ENCODE measurements at places on chromosomes 3 and 15.

DNA sequence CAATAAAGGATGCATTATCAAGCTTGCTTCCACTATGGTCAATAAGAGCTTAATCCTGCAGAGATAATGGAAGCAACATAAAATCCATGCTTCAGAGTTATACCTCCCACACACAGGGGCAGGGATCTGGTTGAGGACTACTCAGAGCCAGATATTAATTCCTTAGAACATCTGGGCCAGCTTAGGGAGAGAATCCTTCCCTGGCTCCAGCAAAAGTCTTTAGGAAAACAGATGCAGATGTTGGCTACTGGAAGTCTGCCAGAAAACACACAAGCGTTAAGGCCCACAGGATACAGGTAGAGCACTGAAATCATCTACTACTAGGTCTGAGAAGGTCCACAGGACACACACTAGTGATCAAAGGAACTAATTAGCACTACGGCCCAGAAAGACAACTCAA is 25.2 kb downstream of the TMEM202 start:
- DNase-seq = peak; percentile 11

DNA sequence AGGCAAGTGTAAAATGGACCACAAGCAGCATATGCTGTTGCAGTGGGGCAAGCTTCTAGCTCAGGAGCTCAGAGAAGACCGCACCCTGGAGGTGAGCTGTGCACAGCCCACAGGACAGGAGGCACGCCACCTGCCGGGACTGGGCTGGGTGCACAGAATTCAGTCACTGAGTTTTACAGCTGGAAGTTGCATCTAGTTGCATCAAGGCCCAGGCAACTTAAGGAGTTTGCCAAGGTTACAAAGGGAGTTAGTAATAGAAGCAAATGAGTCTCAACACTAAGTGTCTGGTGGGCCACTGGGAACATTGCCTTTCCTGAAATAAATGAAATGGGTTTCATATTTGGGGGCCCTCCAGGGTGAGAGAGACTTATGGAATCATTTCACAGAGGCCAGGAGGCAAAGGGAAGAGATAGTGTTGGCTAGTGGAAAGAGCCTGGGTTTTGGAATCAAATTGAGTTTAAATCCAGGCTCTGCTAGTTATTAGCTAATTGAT is 36.0 kb upstream of the TIMP4 start:
- DNase-seq = no peak

DNA sequence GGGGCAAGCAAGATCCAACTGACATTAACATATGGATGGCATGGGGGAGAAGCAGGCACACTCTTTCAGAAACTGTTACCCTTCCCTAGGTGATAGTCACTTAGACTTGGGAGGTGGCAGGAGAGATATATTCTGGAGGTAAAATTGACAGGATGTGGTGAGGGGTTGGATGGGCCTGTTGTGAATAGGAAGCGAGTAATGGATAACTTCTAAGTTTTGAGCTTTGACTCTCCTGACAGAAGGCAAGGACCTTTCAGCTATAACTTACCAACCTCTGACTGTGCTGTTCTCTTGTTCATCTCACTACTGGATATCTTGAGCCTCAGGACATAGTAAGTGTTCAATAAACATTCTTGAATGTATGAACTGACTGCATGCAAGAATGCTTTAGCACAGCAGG is 1.9 kb upstream of the PDIA5 start:
- no peak for DNase-seq

DNA sequence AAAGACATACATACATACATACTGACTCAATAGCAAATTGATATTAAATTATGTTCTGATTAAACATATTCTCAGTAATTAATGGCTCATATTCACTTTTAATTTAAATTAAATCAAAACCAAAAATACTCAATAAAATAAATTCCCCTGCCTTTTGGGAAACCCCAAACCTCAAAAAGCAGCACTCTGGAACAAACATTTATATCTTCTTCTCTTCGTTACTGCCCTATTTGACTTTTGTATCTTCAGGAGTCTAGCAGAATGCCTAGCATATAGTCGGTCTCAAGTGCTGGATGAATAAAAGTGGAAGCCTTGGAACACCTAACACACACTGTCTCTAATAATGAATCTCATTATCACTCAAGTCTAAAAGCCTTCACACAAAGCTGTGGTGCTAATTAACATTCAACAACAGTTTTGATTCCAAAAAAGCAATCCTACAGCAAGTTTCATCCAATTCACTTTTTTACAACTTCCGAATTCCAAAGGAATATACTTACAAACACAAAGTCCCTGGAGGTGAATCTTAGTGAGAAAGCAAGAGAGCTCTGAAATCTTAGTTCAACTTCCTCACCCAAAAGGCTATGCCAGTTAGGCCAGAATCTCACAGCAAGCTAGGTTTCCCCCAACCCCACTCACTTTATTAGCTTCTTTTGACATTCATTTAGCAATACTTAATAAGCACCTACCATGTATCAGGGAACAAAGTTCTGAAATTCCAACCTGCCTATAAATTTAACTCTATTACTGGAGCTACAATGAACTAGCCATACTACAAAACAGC is 35.0 kb downstream of the GSK3B start:
- no peak for DNase-seq

DNA sequence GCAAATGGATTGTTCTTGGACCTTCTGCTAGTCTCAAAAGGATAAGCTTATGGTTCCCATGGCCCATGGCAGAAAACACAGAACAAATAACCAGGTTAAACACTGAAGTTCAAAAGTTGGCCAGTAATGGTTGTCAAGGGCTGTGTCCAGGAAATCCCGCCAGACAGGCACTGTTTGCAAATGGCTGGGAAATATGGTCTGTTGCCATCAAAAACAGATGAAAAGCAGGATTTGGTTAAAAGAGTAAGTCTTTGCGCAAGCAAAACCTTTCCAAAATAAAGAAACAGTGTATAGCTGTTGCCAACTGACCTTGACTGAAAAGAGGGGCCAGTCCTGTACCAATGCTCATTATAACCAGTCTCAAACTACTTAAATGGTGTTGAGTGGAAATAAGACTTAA is 58.6 kb downstream of the WWTR1 start:
- no peak for DNase-seq

GRCh38 chr3:61415201-61415600 is 146.2 kb upstream of the PTPRG start:
- DNase-seq = no peak

DNA sequence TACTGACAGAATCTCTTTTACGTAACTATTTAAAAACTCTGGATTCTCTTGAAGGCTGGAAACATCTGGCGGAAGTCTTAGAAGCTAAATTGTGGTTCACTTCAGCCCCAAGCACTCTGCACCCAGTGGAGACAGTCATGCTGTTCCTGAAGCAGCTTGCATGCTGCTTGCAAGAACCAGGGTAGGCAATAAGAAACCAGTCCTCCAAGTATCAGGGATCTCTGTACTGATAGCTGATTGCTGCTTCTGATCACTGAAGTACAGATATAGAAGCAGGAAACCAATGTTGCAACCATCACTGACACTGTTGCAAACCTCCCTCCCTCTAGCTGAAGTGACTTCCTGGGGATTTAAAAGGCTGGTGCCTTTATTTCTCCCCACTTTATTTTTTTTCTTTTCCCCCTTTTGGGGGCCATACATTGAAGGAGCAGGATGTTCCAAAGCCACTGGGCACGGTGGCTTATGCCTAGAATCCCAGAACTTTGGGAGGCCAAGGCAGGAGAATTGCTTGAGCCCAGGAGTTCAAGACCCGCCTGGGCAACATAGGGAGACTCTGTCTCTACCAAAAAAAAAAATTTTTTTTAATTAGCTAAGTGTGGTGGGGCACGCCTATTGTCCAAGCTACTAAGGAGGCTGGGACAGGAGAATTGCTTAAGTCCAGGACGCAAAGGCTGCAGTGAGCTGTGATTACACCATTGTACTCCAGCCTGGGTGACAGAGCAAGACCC is 15.3 kb downstream of the SPCS1 start:
- peak; percentile 16 for DNase-seq

- no peak for DNase-seq
Observed at GRCh38 chr15:51377038-51377786, 35.8 kb downstream of the GLDN start.

DNA sequence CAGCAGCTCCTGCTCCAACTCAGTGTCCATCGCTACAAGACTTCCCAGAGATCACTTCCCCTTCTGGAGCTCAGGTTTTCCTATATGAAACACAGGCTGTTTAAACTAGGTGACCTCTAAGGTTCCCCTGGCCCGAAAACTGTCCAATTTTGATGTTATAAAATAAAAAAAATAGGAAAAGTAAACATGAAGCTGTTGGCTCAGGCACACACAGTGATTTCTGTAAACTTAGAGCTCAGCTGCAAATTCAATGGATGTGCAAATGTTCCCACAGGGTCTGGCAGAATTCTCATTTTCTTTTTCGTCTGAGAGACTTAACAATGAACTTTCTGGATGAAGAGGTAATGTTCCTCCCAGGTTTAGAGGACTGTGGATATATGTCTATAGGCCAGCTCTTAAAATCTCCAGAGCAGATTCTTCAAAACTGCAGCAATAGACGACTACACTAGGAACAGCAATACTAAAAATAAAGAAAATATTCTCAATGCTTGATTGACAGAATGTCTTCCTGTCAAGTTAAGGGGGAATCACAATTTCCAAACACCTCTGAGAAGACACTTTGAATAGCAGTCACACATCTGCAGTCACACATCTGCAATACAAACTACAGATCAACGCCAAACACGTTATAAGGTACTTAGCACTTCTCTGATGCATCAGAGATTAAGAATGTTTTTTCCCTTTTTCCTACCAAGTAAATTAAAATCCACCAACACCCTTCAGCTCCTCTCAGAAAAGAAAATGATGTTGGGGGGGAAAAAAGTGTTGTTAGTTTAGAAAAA is 2.8 kb downstream of the NUP210 start:
- no peak for DNase-seq

GRCh38 chr3:54279005-54279583 is 156.7 kb downstream of the CACNA2D3 start:
- DNase-seq = peak; percentile 18

DNA sequence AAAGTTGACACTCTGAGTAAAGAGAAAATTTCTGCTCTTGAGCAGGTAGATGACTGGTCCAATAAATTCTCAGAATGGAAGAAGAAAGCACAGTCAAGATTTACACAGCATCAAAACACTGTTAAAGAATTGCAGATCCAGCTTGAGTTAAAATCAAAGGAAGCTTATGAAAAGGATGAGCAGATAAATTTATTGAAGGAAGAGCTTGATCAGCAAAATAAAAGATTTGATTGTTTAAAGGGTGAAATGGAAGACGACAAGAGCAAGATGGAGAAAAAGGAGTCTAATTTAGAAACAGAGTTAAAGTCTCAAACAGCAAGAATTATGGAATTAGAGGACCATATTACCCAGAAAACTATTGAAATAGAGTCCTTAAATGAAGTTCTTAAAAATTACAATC is 151.8 kb upstream of the LRRFIP2 start:
- DNase-seq = no peak

- DNase-seq = peak; percentile 66
Observed at GRCh38 chr3:73556520-73557372, 68.0 kb downstream of the PDZRN3 start.

GRCh38 chr15:74470631-74471395 is 9.9 kb upstream of the UBL7 start:
- DNase-seq = no peak

DNA sequence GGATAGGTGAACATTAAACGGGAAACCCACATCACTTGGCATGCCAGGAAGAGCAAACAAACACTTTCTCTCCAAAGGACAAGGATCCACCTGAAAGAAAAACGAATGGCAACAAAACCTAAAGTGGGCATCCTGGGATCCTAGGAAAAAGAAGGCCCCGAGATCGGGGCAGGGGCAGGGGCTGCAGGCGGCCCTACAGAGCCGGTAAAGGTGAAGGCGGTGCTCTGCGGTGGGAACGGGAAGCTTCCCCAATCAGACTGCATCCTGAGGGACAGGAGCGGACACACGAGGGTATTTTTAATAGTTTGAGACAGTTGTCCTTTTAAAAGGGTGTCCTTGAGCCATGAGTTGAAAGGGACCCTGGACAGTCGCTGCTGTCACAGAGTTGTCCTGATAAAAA is 24.9 kb upstream of the GABRA5 start:
- no peak for DNase-seq

DNA sequence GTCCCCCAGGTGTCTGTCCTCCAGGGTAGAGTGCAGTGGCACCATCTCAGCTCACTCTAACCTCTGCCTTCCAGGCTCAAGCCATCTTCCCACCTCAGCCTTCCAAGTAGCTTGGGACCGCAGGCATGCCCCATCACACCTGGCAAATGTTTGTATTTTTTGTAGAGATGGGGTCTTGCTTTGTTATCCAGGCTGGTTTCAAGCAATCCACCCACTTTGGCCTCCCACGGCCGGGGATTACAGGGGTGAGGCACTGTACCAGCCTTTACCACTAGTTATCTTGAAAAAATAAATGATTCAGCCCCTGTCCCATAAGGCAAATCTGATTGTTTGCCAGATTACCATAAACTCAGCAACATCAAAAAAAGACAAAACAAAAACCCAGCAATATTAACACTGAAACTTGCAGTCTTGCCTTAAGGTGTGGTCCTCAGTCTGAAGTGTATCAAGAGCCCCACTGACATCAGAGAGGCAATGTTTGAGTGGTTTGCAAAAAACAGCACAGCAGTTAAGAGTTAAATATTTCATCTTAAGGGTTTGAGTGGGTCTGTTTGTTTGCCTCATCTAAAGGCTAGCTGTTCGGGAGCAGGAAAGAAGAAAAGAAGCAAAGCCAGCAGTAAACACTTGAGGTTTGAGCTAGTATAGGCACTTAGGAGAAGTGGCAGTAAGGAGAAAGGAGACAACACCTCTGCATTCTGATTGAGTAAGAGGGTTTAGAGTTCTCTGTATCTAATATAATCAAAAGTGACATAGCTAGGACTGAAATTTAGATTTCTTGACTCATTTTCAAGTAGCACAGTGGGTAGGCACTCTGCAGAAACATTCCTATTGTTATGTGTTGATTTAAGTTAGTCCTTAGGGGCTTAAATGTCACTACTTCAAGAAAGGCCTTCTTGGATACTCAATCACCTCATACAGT is 26.3 kb upstream of the EDEM1 start:
- no peak for DNase-seq

- DNase-seq = no peak
Observed at GRCh38 chr3:193335031-193335430, 43.5 kb downstream of the ATP13A5 start.

DNA sequence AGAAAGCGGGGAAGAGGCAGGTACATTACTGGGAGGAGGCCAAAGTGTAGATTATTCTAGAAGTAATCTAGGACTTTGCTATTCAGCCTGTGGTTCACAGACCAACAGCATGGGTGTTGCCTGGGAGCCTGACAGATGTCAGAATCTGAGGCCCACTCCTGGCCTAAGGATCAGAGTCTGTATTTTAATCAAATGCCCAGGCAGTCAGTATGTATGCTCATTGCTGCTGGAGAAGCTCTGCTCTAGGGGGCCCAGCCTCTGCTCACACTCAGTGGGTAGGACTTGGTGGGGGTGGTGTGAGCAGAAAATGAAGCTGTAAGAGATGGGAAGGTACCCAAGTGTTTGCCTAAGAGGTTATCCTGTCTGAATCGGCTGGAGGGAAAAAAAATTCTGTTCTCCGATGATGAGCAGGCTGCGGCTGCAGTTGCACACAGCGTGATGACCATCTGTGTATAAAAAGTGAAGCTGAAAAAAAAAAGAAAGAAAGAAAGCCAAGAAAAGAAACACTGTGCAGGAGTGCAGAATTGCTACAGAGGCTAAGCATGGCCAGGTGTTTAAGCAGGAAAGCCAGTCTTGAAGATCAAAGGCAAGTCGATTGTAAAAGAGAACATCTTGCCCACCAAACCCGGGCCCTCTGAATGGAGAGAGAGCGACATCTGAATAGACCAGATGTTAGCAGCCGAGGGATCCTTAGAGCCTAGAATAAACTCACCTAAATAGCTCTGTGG is 65.2 kb downstream of the EIF4E3 start:
- peak; percentile 47 for DNase-seq

GRCh38 chr3:12198301-12198700 is 39.6 kb upstream of the TIMP4 start:
- no peak for DNase-seq

GRCh38 chr3:188358787-188359493 is 205.0 kb downstream of the LPP start:
- no peak for DNase-seq

All from umbilical cord (tissue), 2 donors.